ENCODE measurements at places on chromosomes 5 and 9. TPM values are rescaled to one million over a fixed set of nuclear protein-coding genes. Genes with fewer than 3 reads are reported as not detected.

- H3K27ac ChIP-seq = no peak overlapping the region
- no peaks in the 10 kb centered on the region for H3K4me1 ChIP-seq
- H3K27me3 ChIP-seq = no peaks in the 10 kb centered on the region
Measured at GRCh38 chr5:34587355-34588241, 68.5 kb upstream of the RAI14 start.

DNA sequence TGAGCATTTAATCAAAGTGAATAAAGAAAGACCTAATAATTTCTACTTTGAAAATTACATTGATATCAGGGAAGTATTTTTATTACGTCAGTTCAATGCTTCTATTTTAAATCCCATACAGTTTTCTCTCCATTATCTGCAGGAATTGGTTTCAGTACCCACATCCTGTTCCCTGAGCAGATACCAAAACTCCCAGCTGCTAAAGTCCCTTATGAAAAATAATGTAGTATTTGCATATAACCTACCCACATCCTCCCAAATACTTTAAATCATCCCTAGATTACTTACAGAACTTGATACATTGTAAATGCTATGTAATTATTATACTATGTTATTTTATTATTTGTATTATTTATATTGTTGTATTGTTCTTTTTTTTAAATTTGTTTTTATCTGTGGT, 125.4 kb upstream of the MINAR2 start:
- H3K4me1 ChIP-seq = no peaks in the 10 kb centered on the region
- no peak overlapping the region for H3K27ac ChIP-seq
- no peak overlapping the region for H3K4me3 ChIP-seq
- DNase-seq = no peak
- no peaks in the 10 kb centered on the region for H3K36me3 ChIP-seq

DNA sequence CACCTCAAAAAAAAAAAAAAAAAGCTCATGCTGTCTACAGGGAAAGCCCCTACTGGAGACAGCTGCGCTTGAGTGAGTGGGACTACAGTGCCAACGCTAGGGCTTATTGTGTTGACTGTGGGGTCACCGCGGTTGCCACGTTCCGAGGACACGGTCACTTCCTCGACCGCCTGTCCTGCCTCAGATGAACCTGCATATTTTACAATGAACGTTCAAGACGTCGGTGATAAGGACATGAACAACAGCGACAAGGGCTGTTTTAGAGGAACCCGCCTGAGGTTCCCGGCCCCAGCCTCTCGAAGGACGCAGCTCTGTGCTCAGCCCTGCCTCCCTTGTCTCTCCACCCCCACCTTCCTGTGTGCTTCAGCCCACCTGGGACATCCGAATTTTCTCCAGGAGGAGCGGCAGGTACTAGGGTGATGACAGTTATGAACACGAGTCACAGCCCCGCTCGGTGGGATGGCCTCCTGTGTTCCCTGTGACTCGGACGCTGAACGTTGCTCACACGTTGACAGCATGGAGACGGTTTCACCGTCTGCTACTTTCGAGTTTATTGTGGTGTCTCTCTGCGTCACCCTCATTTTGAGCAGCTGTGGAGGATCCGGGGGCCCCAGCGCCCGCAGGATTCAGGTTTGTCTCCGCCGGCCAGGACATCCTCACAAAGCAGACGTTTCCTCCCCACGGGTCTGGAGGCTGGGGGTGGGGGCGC, 11.3 kb upstream of the DIPK1B start:
- no peak overlapping the region for H3K4me3 ChIP-seq
- H3K4me1 ChIP-seq = no peaks in the 10 kb centered on the region
- no peaks in the 10 kb centered on the region for H3K36me3 ChIP-seq
- H3K27me3 ChIP-seq = no peaks in the 10 kb centered on the region
- no peak overlapping the region for H3K27ac ChIP-seq

The PCDHGB4 gene
- 6.4 TPM for total RNA-seq

DNA sequence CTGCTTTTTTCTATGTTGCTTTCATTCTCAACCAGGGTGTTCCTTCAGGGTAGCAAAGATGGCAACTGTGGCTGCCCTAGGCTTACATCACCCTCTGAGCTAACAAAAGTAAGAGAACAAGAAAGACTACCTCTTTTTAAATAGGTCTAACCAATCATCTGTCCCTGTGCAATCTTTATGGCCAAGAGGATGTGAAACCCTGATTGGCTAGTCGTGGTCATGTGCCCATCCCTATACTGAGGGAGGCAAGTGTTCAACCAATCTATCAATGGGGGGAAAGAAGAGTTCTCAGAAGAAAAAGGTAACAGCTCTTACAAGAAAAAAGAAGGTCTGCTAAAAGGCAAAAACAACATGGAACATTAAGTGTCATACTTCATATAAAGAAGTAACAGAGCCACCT, 11.7 kb upstream of the SNCAIP start:
- H3K36me3 ChIP-seq = no peaks in the 10 kb centered on the region
- no peaks in the 10 kb centered on the region for H3K27me3 ChIP-seq
- no peak for DNase-seq
- no peak overlapping the region for H3K4me3 ChIP-seq
- no peak overlapping the region for H3K27ac ChIP-seq
- no peaks in the 10 kb centered on the region for H3K4me1 ChIP-seq

The TSSK1B gene
- not detected for total RNA-seq

DNA sequence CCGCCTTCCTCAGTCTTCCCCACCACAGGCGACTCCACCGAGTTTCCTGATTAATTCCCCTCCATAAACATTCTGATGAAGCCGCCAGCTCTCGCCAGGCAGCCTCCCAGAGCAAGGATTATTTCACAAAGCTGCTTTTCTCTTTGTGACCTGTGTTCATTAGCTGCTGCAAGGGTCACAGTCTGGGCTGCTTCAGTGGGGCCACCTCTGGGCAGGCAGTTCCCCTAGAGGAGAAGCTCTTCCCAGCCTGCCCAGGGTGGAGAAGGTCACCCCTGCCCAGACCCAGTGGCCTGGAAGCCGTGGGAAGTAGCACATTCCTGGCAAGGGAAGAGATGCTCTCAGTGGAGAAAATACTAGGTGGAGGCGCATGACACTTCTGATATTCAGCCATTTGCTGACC, 58.4 kb upstream of the RAPGEF1 start:
- H3K27me3 ChIP-seq = no peaks in the 10 kb centered on the region
- H3K27ac ChIP-seq = no peak overlapping the region
- DNase-seq = no peak
- no peaks in the 10 kb centered on the region for H3K4me1 ChIP-seq
- no peak overlapping the region for H3K4me3 ChIP-seq

DNA sequence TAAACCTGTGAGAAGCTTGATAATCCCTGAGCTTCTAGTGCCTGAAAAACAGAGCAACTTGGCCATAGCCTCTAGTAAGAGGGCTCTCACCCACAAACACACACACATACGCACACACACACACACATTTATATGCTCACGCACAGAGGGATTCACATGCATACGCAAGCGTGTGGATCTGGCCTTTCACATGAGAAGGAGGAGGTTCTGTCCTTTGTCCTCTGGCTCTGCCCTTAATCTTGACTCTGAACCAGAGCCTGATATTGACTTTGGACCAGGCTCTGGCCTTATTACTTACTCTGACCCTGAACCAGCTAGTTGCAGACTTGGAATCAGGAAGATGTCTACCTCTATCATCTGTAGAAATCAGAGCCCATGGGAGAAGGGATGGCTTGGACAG, 10.0 kb upstream of the P4HA2 start:
- H3K27me3 ChIP-seq = no peaks in the 10 kb centered on the region
- no peak overlapping the region for H3K4me3 ChIP-seq
- DNase-seq = no peak
- no peaks in the 10 kb centered on the region for H3K4me1 ChIP-seq
- no peak overlapping the region for H3K27ac ChIP-seq

- no peak overlapping the region for H3K4me3 ChIP-seq
- no peaks in the 10 kb centered on the region for H3K27me3 ChIP-seq
- H3K36me3 ChIP-seq = peaks cover 88% of the 10 kb centered on the region
- H3K4me1 ChIP-seq = no peaks in the 10 kb centered on the region
Measured at GRCh38 chr9:134153450-134153849, 10.9 kb downstream of the RNU6ATAC start.

The CCL27 gene
- not detected for total RNA-seq

- H3K27me3 ChIP-seq = no peaks in the 10 kb centered on the region
- H3K36me3 ChIP-seq = peaks cover 6% of the 10 kb centered on the region
- H3K4me1 ChIP-seq = no peaks in the 10 kb centered on the region
- peak; percentile 5 for DNase-seq
- no peak overlapping the region for H3K27ac ChIP-seq
- no peak overlapping the region for H3K4me3 ChIP-seq
Measured at GRCh38 chr9:120431268-120431667, 148.7 kb downstream of the CDK5RAP2 start.

The CDH10 gene
- total RNA-seq = 0.31 TPM

GRCh38 chr5:81233080-81233634, at the start of gene CKMT2:
CKMT2 (plus strand) TSS chr5:81233322; CDS start chr5:81251133, 17,811 bp downstream.
- DNase-seq = peak; percentile 86
- H3K4me1 ChIP-seq = no peaks in the 10 kb centered on the region
- no peaks in the 10 kb centered on the region for H3K27me3 ChIP-seq
- no peaks in the 10 kb centered on the region for H3K36me3 ChIP-seq
- peak within 1 kb of the TSS; percentile 94 for H3K27ac ChIP-seq
- peak within 1 kb of the TSS; percentile 54 for H3K4me3 ChIP-seq

The GNA14 gene
- total RNA-seq = 2.2 TPM

The CLTA gene
- 67.2 TPM for total RNA-seq

The SLC45A2 gene
- total RNA-seq = 0.82 TPM

The AIF1L gene
- total RNA-seq = 27.3 TPM

DNA sequence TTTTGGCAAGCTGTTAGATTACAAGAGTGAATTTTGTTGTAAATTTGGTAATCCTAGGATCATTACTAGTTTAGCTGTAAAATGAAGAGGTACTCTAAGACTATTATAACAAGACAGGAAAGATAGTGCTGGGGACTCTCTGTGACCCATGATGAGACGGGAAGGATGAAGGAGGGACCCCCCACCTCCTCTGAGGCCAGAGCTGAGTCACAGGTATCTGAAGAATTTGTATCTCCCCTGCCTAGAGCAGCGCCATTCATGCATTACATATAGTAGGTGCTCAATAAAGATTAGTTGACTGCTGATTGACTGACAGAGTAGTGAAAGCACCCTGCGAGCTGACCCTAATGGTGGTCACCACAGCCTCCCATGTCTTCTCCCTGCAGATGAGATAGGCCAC, 202.8 kb downstream of the SNX18 start:
- H3K27me3 ChIP-seq = no peaks in the 10 kb centered on the region
- H3K27ac ChIP-seq = no peak overlapping the region
- DNase-seq = no peak
- peaks cover 19% of the 10 kb centered on the region for H3K4me1 ChIP-seq

- no peaks in the 10 kb centered on the region for H3K27me3 ChIP-seq
- H3K4me3 ChIP-seq = no peak overlapping the region
- DNase-seq = no peak
- H3K36me3 ChIP-seq = no peaks in the 10 kb centered on the region
- no peak overlapping the region for H3K27ac ChIP-seq
- H3K4me1 ChIP-seq = no peaks in the 10 kb centered on the region
Measured at GRCh38 chr5:146640285-146640896, 124.4 kb upstream of the GPR151 start.

GRCh38 chr5:154642499-154643245, 112.5 kb upstream of the LARP1 start:
- H3K27ac ChIP-seq = no peak overlapping the region
- H3K4me3 ChIP-seq = no peak overlapping the region
- H3K4me1 ChIP-seq = peaks cover 8% of the 10 kb centered on the region
- H3K36me3 ChIP-seq = no peaks in the 10 kb centered on the region

DNA sequence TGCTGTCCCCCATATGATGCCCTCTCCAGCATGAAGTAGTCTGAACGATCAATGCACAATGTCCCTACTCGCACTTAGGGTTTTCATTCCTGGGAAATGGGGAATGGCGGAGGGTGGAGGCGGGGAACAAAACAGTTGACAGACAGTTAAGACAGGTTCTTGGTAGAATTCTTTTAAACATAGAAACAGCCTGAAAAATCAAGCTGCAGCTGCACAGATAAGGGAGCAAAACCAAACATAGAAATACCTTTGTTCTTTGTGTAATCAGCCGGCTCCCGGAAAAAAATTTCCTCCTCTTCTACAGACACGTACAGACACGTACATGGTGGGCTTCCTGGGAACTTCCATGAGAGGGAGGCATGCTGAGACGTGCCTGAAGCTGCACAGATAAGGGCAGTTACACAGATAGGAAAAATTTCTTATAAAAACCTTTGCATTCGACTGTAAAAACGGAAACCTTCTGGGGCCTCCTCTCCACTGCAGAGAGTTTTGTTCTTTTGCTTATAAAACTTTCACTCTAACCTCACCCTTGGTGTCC, 662.4 kb upstream of the PTPRD start:
- no peaks in the 10 kb centered on the region for H3K27me3 ChIP-seq
- H3K27ac ChIP-seq = no peak overlapping the region
- no peaks in the 10 kb centered on the region for H3K36me3 ChIP-seq
- H3K4me3 ChIP-seq = no peak overlapping the region
- H3K4me1 ChIP-seq = no peaks in the 10 kb centered on the region
- DNase-seq = no peak

Measured in right atrium auricular region (tissue), 2 donors.